Activated CD8-positive, alpha-beta memory T cell treated with anti-CD3 and anti-CD28 coated beads, Interleukin-2, amount 50 U/mL, for 4 hours (primary cell): ENCODE measurements at places on chromosomes 7 and 10.

GRCh38 chr7:22992874-22993840, 20.8 kb downstream of the HYCC1 start:
- DNase-seq = peak; percentile 16

- no peak for DNase-seq
These were observed 61.0 kb downstream of the NRP1 start for GRCh38 chr10:33273295-33274002.

DNA sequence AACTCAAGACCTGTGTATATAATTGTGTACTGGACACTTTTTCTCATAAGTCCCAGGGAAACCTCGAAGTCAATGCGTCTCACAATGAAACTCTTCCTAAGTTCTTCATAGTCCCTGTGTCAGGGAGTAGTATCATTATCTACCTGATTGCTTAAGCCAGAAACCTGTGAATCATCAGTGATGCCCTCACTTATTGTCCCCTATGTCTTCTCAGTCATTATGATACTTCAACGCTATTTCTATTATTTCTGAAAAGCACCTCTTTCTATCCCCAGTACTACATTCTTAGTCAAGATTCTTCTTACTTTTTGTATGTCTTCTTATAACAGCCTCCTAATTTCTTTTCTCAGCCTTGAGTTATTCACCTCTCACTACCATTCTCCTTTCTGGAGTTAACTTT, 94.3 kb downstream of the OTUD1 start:
- no peak for DNase-seq

GRCh38 chr10:122307669-122308416, 36.7 kb downstream of the BTBD16 start:
- no peak for DNase-seq

DNA sequence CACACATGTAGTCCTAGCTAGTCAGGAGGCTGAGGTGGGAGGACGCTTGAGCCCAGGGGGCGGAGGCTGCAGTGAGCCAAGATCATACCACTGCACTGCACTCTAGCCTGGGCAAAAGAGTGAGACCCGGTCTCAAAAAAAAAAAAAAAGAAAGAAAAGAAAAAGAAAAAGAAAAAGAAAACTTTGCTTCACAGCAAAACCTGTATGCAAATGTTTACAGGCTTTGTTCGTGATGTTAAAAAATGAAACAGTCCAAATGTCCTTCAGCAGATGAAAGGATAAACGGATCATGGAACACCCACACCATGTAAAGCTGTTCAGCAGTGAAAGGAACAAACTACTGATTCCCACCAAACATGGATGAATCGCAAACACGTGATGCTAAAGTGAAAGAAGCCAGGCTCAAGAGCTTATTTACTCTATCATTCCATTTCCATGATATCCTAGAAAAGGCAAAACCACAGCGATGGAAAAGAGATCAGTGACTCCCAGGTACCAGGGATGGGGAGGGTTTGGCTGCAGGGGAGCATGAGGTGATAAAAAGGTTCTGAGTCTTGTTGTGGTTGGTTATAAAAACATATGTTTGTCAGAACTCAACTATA, 15.1 kb downstream of the LRRC20 start:
- DNase-seq = no peak

DNA sequence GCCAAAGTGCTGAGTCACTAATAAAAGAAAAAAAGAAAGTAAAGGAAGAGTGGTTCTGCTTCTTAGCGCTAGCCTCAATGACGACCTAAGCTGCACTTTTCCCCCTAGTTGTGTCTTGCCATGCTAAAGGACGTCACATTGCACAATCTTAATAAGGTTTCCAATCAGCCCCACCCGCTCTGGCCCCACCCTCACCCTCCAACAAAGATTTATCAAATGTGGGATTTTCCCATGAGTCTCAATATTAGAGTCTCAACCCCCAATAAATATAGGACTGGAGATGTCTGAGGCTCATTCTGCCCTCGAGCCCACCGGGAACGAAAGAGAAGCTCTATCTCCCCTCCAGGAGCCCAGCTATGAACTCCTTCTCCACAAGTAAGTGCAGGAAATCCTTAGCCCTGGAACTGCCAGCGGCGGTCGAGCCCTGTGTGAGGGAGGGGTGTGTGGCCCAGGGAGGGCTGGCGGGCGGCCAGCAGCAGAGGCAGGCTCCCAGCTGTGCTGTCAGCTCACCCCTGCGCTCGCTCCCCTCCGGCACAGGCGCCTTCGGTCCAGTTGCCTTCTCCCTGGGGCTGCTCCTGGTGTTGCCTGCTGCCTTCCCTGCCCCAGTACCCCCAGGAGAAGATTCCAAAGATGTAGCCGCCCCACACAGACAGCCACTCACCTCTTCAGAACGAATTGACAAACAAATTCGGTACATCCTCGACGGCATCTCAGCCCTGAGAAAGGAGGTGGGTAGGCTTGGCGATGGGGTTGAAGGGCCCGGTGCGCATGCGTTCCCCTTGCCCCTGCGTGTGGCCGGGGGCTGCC, at the start of gene IL6:
TSS of gene IL6 (plus strand) at position 294 of the 807 bp plus-strand sequence. CDS start at position 357, 63 bp downstream.
- DNase-seq = peak; percentile 21

- DNase-seq = no peak
These were observed at the start of gene HTRA1 for GRCh38 chr10:122461367-122461728. TSS of gene HTRA1 (plus strand) at chr10:122461553. CDS start at chr10:122461653, 100 bp downstream.

DNA sequence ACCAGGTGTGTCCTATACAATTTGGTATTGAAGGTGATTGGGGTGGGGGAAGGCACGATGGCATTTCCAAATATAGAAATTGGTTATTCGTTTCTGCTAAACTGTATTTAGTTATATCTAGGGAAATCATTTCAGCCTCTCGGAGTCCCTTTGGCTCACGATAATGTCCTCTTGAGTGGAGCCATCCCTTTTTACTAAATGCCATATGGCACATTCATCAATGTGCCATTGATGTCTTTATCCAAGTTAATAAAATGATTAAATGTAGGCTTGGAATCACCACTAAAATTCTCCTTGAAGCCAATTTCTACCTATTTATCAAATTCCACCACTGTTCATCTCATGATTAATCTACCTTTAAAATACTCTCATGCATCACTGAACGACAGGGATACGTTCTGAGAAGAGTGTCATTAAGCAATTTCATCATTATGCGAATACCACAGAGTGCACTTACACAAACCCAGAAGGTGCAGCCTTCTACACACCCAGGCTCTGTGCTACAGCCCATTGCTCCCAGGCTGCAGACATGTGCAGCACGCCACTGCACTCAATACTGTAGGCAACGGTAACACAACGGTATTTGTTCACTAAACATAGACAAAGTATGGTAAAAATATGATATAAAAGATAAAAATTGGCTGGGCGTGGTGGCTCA, 219.2 kb upstream of the C7orf33 start:
- DNase-seq = no peak

DNA sequence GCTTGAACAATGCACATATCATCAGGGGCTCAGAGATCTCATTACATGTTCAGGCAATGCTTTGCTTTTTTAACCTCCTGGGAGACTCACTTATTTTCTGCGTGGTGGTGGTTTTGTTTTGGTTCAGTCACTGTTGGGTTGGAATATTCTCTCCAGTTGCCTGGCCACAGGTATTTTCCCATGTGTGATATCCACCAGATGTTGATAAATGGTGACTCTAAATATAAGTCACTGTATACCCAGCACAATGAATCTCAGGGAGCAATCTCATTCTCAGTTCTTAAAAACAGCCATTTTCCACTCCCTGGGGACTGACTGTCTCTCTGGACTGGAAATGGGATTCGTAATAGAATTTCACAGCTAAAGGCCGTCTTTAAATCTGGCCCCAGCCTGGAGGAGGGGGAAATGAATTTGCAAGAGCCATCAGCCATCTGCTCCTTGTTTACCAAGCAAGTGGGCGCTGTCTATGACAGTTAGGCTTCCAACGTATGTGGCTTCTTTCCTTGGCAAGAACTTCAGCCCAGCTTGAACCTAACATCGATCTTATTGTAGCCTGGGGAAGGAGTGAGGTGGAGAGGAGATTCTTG, 1106.2 kb downstream of the NRG3 start:
- DNase-seq = no peak

- no peak for DNase-seq
These were observed 3.1 kb upstream of the FAM171A1 start for GRCh38 chr10:15374156-15374555.

GRCh38 chr10:44880090-44880715, 30.9 kb upstream of the TMEM72 start:
- no peak for DNase-seq

- no peak for DNase-seq
These were observed 1081.5 kb upstream of the C7orf33 start for GRCh38 chr7:147509035-147509501.

GRCh38 chr10:13352519-13352918, 4.4 kb upstream of the SEPHS1 start:
- no peak for DNase-seq

DNA sequence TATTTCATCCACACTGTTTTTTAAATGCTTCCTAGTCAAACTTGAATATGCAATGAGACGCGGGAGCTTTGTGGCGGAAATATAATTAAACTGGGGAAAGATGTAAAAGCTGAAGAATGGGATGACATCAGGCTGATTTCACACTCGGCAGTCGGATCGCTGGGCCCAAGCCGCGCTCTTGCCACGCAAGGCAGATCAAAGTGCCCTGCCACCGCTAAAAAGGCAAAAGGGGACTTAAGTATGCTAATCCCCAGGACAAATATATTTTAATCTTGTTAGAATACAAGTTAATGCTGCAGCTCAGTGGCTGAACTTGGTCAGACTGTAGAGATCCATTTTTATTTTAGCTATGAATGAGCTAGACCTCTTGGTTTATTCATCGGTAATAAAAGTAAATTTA, 13.8 kb downstream of the EN2 start:
- DNase-seq = no peak

DNA sequence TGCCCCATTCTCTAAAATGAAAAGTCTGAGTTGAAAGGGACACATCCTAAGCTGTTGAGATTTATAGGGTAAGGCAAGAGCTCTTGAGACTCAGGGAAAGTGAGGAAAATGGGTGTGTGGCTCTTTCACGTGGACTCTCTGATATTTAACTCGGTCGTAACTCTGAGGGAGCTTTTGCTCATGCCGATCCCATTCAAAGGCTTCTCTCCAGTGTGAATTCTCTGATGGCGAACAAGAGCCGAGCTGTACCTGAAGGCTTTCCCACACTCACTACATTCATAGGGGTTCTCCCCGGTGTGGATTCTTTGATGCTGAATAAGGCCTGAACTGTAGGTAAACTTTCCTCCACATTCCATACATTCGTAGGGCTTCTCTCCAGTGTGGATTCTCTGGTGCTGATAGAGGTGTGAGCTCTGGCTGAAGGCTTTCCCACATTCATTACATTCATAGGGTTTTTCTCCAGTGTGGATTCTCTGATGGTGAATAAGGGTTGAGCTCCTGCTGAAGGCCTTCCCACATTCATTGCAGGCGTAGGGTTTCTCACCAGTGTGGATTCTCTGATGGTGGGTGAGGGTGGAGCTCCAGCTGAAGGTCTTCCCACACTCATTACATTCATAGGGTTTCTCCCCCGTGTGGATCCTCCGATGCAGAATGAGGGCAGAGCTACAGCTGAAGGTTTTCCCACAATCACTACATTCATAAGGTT, 10.4 kb downstream of the ZNF3 start:
- no peak for DNase-seq

GRCh38 chr7:38424750-38425463, 151.5 kb upstream of the TARP start:
- DNase-seq = no peak

DNA sequence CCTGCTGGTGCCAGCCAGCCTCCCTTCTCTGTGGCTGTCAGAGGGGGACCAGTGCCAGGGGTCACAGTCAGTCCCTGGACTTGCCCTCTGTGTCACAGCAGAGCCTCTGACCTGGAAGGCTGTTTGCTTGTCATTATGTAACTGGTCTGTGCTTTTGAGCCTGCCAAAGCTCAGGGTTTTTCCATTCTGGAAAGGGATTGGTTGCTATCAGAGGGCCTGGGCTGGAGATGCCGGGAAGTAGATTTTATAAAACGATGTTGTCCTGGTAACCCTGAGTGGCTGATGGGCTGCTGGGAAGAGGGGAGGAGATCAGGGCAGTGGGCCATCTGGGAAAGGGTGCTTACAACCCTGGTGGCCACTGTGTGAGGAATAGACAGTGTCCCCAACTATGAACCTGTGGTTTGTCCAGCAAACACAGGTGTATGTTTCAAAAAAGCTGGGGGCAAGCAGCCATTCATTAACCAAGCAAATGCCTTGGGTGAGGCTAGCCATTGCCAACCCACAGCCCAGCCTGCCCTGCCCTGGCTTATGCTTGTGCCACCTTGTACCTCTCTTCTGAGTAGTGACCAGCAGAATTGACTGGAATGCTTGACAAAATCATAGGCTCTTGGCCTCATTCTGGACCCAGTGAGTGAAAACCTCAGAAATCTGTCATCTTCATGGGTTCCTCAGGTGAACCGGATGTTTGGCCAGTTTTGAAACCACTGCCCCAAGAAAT, 21.6 kb downstream of the SFTPD start:
- DNase-seq = no peak

GRCh38 chr7:154695836-154696235, 307.1 kb downstream of the PAXIP1 start:
- DNase-seq = no peak

DNA sequence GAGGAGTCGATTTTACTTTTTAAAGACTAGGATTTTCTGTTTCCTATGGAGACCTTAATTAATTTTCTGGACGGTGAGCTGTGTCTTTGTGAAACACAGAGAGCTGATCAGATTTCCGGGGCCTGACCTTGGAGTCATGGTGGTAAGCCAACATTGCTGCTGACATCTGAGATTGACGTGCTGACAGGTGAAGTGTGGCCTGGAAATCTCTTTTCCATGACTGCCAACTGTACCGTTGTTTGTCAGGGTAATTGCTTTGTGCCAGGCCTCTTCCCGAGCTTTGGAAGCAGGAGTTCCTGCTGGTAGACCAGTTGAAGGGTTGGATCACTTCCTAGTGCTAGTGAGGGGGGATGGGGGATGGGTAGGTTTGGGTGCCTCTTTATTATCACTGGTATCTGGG, 71.2 kb downstream of the ADRA2A start:
- no peak for DNase-seq

- DNase-seq = no peak
These were observed 4.2 kb downstream of the ANLN start for GRCh38 chr7:36393826-36394225.

DNA sequence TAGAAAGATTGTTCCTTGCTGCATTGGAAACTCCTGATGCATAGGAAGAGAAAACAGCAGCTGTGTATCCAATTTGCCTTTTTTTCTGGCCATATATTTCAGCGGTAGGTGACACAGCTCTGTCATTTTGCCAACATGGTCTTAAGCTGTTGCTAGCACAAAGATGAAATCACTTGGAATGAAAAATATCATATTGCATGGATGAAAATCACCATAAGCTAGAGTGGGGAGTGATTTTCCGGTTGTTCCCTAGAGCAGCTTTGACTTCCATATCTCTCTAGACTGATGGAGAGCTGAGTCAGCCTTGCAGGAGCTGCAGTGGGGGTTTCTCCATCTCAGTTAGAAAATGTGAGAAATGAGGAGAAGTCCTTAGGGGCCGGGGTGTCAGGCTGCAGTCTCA, 38.3 kb upstream of the BTBD16 start:
- no peak for DNase-seq

DNA sequence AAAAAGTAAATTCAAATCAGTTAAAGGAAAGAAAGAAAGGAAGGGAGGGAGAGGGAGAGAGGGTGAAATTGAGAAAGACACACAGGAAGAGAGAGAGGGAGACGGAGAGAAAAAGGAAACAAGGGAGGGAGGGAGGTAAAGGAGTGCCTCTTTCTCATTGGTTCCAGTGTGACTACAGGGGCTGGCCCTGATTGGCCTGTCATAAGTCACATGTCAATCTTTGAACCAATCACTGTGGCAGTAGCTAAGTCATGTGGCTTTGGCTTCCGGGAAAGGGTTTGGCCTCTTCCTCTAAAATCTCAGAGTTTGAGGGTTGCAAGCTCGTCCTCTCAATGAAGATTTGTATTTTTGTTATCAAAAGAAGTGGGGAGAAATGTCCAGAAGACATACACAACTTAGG, 150.2 kb downstream of the RAB11FIP2 start:
- DNase-seq = no peak

GRCh38 chr10:15300697-15301096, 70.4 kb downstream of the FAM171A1 start:
- DNase-seq = no peak
